ENCODE measurements at places on chromosomes 2 and 18.

GRCh38 chr2:51619961-51620360 is 588.0 kb upstream of the NRXN1 start:
- no peaks in the 10 kb centered on the region for H3K27me3 ChIP-seq
- H3K36me3 ChIP-seq, result no peaks in the 10 kb centered on the region
- H3K27ac ChIP-seq, result no peak overlapping the region
- H3K4me1 ChIP-seq, result no peaks in the 10 kb centered on the region

- DNase-seq, result no peak
- H3K27ac ChIP-seq, result no peak overlapping the region
- H3K4me1 ChIP-seq, result no peaks in the 10 kb centered on the region
- H3K27me3 ChIP-seq, result peaks cover 34% of the 10 kb centered on the region
Measured at GRCh38 chr2:236341067-236341466, 76.9 kb upstream of the ASB18 start.

DNA sequence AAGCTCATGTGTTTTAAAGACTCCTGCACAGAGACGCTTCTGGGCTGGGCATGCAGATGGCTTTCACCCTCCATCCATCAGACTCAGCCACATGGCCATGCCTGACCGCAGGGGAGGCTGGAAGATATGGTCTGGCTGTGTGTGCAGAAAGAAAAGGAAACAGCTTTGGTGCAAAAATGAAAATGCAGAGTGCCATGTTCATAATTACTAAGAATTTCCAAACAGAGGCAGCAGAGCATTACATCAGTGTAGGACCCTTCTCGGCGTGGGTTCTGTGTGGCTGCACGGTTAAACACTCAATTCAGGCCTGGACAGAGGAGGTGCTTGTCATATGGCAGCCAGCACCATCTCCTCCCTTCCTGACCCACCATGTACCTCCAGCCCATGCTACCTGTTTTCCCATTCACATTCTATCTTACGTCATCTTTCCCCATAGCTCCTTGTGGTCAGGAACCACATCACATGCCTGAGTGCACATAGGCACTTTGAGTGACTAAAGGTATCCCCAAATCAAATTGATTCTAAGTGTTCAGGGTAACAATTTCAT is 200.3 kb upstream of the ID2 start:
- peaks cover 81% of the 10 kb centered on the region for H3K4me1 ChIP-seq
- peak overlapping the region; percentile 30 for H3K27ac ChIP-seq
- no peak overlapping the region for H3K4me3 ChIP-seq
- peak; percentile 55 for DNase-seq
- H3K27me3 ChIP-seq, result peaks cover 4% of the 10 kb centered on the region
- H3K36me3 ChIP-seq, result no peaks in the 10 kb centered on the region

DNA sequence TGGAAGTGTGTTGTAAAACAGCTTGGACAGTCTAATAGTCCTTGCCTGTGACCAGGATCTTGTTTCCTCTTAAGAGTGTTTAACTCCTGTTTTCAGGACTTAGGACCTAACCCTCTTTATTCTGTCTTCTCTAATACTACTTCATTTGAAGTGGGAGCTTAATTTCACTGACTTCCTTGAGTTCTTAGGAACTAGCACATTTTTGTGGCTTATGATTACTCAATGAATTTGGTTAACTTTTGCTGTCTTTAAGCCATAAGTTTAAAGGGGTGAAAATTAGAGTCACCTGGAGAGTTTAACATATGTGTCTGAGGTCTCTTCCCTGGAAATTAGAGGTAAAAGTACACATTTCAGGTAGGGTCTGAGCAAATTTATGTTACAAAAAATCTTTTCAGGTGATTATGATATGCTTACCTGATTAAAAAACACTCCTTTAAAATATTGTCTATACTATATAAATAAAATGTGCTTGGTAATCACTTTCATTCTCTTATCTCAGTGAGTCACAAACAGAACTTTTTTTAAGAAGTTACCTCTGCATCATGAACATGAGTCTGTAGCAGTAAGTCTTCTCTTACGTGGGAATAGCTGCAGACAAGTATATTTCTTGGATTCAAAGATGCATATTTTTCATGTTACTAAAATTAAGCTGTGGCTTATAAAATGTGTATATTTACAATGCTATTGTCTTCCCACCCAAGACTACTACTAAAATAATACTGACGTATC is 52.7 kb downstream of the ATP9B start:
- no peaks in the 10 kb centered on the region for H3K27me3 ChIP-seq
- H3K36me3 ChIP-seq, result peaks cover 11% of the 10 kb centered on the region
- no peak overlapping the region for H3K4me3 ChIP-seq

GRCh38 chr2:227222292-227222691 is 57.9 kb downstream of the COL4A3 start:
- H3K4me1 ChIP-seq, result no peaks in the 10 kb centered on the region
- no peak overlapping the region for H3K4me3 ChIP-seq
- DNase-seq, result no peak
- H3K27me3 ChIP-seq, result no peaks in the 10 kb centered on the region
- H3K36me3 ChIP-seq, result no peaks in the 10 kb centered on the region

- no peaks in the 10 kb centered on the region for H3K36me3 ChIP-seq
- no peak overlapping the region for H3K4me3 ChIP-seq
- no peak for DNase-seq
- H3K4me1 ChIP-seq, result no peaks in the 10 kb centered on the region
- no peak overlapping the region for H3K27ac ChIP-seq
Measured at GRCh38 chr18:65567372-65567771, 183.4 kb upstream of the CDH7 start.

DNA sequence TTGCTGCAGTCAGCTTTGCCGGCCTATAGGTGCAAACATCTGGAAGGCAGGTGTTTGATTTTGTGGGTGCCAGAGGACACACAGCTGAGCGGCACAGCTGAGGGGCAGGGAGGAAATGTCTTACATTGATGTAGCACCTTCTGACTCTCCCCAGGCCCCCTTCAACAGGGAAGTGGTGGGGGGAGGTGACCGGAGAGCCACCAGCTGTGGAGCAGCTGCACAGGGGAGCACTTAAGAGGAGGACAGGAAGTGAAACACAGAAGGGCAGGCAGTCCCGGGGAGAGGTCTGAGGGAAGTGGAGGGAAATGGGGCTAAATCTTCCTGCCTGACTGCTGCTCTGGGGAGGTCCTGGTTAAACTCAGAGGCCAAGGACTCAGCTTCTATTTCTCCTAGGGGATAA is 409.1 kb downstream of the TNS1 start:
- H3K36me3 ChIP-seq, result no peaks in the 10 kb centered on the region
- H3K4me3 ChIP-seq, result no peak overlapping the region
- H3K4me1 ChIP-seq, result peaks cover 7% of the 10 kb centered on the region
- DNase-seq, result no peak
- no peaks in the 10 kb centered on the region for H3K27me3 ChIP-seq

GRCh38 chr2:170878505-170878904 is 50.5 kb upstream of the GORASP2 start:
- no peaks in the 10 kb centered on the region for H3K36me3 ChIP-seq
- no peak for DNase-seq
- peak overlapping the region; percentile 50 for H3K27ac ChIP-seq
- no peak overlapping the region for H3K4me3 ChIP-seq

DNA sequence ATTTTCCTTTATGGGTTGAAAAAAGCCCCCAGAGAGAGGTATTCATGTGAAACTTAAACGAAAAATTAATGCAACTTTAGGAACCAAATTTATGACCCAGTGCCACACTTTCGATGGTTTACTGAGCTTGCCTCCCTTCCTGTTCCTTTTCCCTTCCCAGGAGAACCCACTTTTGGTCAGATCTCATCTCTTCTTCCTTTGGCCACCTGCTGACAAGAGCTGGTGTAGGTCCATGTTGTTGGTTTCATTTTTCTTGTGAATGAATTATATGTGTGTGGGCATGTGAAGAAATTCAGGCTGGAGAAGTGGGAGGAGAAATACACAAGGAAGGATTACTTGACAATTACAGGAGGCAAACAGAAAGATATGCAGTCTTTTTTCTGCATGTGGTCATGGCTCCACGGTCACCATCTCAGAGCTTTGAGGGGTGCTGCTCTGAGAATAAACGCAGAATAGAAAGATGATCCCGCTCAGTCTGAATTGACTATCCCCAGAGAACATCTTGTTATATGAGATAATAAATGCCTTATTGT is 111.3 kb upstream of the TCF4 start:
- no peak for DNase-seq
- H3K4me1 ChIP-seq, result no peaks in the 10 kb centered on the region
- no peaks in the 10 kb centered on the region for H3K36me3 ChIP-seq
- H3K4me3 ChIP-seq, result no peak overlapping the region
- no peaks in the 10 kb centered on the region for H3K27me3 ChIP-seq
- no peak overlapping the region for H3K27ac ChIP-seq

DNA sequence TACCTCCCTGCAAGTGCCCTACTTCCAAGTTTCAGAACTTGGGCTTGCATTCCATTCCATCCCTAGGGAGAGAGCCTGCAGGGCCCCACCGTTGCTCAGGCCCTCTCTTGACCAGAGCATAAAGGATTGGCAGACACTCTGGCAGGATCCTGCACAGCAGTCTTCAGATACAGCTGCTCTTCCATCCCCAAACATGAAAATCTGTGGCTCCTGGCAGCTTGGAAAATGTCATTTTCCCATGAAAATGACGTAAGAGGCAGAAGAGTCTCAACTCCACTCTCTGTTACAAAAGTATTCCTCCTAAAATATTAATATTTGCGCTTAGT is 162.6 kb downstream of the GFPT1 start:
- no peaks in the 10 kb centered on the region for H3K36me3 ChIP-seq
- H3K27me3 ChIP-seq, result peaks cover 35% of the 10 kb centered on the region
- H3K27ac ChIP-seq, result no peak overlapping the region

DNA sequence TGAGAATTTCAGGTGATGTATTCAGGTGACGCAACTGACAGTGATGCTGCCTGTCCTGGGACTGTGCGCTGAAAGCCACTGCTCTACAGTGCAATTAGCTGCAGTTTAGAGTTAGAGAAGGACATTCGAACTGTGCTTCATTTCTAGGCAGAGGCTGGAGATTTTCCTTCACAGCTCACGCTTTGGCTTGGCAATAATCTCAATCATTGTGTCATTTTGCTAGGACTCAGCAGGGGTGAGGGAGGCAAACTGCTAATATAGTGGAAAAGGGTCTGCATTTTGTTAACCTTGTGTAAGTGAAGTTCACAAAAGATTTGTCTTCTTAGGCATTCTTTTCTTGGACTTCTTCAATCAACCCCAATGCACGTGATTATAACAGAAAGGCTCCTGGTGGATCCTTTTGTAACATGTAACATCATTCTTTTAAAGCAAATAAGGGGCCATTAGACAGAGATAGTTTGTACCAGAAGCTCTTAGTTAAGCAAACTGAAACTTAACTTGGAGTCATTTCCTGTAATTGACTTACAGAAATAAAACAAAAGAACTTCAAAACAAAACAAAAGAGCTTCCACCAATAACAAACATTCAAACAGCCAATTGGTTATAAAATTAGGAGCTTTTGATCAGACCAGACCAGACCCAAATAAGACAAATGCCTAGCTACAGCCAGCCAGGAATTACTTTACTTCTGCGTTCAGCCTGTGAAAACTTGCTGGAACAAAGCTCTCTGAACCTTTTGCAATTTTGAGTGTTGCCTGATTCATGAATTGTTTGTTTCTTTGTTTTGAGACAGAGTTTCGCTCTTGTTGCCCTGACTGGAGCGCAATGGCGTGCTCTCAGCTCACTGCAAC is 1376.3 kb upstream of the CELF4 start:
- H3K4me3 ChIP-seq, result peak overlapping the region; percentile 61
- no peaks in the 10 kb centered on the region for H3K27me3 ChIP-seq

DNA sequence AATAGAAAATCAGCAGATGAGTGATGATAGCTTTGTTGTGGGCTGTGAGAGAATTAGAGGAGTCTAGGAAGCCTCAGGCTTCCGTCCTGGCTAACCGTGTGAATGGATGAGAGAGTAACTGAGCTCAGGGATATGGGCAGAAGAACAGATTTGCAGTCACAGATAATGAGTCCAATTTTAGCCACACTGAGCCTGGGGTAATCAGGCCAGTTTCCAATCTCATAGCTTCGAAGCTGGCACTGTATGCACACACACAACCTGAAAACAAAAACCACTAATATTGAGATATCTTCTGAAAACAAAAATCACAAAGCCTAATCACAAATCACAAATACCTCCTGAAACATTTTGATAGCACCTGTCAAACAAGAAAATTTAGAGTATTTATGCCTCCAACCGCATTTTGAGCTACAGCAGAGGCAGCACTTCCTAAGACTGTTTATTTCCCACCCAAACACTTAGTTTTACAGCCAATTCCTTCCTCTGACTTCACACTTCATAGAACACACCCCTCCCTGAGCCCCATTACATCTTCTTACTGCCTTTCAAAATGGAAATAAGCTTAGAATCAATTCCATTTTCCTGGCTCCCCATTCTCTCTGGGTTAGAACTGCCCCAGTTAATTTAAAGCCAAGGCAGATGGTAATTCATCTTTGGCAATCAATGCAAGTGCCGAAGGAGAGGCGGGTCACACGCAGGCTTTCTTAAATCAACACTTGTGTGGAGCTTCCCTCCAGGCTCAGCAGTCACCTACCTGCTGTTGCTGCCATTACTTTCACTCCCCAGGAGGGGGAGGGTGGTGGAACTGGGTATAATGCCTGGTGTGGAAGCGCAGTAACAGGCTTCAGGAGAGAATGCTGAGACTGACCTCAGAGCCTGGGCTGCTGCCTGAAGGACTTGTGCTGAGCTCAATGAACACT is 18.9 kb downstream of the TTR start:
- no peaks in the 10 kb centered on the region for H3K4me1 ChIP-seq
- no peak overlapping the region for H3K27ac ChIP-seq
- H3K36me3 ChIP-seq, result no peaks in the 10 kb centered on the region
- H3K27me3 ChIP-seq, result peaks cover 6% of the 10 kb centered on the region

GRCh38 chr2:119691189-119691588 is 12.2 kb downstream of the TMEM177 start:
- no peaks in the 10 kb centered on the region for H3K27me3 ChIP-seq
- no peak for DNase-seq
- peaks cover 20% of the 10 kb centered on the region for H3K4me1 ChIP-seq
- H3K27ac ChIP-seq, result no peak overlapping the region
- H3K4me3 ChIP-seq, result no peak overlapping the region

DNA sequence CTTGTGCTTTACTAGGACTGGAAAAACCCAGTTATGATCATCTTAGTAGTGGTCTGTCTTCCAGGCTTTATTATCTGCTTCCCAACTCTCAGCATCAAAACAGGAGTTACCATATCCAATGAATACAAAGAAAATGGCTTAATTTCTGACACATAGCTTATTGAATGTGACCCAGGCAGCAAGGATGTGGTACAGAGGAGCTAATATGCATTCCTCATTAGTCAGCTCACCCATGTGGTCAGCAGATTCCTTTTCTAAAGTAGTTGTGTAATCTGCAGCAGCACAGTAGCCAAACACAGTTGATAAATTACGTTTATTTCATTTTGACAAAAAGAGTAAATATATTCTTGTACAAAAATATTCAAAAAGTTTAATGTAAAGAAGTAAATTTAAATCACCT is 43.6 kb downstream of the TSPYL6 start:
- H3K36me3 ChIP-seq, result no peaks in the 10 kb centered on the region
- no peaks in the 10 kb centered on the region for H3K4me1 ChIP-seq
- no peak for DNase-seq
- no peak overlapping the region for H3K27ac ChIP-seq
